ENCODE measurements at places on chromosomes 6 and 20.

GRCh38 chr20:59805786-59806577 is 127.5 kb downstream of the SYCP2 start:
- no peak for DNase-seq

DNA sequence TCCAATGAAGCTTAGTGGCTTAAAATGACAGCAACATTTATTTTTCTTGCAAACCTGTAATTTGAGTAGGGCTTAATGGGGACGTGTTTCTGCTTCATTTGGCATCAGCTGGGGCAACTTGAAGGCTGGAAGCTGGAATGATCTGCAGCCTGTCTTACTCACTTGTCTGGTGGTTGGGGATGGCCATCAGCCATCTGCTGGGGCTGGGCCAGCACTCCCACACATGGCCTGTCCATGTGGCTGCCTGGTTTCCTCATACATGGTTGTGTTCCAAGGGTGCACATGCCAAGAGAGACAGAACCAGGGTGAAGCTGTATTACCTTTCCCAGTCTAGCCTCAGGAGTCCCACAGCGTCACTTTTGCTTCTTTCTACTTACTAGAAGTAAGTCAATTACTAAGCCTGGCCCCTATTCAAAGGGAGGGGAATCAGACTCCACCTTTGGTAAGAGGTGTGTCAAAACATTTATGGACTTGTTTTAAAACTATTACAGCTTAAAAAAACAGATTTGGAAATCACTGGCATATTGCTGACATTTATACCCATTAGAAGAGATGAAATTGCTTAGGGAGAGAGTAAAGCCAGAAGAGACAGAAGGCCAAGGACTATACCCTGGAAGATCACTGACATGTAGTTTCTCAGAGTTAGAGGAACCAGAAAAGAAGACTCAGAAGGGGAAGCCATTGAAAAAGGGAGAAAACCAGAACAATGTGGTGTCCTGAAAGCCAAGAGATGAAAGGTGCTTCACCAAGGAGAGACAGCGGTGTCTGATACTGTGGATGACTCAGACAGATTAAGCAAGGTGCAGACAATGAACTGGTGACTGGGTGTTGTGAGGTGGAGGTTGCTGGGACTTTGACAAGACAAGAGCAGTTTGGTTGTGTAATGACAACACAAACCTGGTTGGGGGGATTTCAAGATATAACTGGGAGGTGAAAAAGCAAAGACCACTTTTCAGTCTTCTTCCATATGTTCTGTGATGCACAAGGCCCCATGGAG is 345.2 kb downstream of the GJA1 start:
- DNase-seq = peak; percentile 12

DNA sequence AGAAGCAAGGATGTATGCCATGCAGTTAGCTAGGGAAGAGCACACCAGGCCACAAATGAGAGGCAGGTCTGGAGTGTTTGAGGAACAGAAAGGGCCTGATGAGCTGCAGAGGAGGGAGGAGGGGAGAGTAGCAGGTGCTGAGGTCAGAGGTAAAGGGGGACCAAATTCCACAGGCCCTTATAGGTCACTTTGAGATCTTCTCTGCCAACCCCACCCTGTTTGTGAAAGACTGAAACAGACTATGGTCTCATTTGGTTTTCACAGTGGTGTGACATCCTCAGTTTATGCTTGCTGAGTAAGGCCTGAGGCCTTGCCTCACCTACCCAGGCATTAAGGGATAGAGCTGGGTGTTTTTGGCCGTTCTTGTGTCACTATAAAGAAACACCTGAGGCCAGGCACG is 187.7 kb upstream of the MYLIP start:
- DNase-seq = no peak

GRCh38 chr20:62030834-62031434 is 34.7 kb downstream of the TAF4 start:
- DNase-seq = no peak

DNA sequence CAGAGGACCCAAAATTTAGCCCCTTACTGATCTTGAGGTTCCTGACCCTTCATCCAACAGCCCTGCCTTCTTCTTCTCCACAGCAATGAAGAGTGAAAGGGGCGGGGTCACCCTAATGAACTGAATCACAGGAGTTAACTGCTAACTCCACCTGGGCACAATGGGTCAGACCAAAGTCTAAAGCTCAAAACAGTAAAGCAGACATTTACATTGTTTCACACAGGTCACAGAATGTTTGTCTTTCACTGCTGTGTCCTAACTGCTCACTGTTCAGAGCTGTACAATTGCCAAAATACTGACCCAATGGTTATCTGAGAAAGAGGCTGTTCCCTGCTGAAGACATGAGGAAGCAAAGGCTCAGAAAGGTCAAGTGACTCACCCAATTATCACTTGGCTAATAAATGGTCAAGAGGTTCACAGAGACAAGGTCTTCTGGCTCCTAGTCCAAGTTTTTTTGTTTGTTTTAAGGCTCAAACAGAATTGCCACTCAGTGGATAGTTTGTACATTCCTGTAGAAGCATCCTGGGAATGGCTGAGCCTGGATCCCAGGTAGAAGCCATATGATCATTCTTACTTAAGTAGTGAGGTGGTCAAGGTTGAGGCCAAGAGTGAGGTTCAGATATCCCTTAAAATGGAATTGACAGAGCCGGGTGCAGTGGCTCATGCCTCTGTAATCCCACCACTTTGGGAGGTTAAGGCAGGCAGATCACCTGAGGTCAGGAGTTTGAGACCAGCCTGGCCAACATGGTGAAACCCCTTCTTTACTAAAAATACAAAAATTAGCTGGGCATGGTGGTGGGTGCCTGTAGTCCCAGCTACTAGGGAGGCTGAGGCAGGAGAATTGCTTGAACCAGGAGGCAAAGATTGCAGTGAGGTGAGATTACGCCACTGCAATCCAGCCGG is 35.1 kb upstream of the FAM83C start:
- no peak for DNase-seq

- DNase-seq = no peak
Observed at GRCh38 chr6:113634352-113635163, 222.6 kb upstream of the MARCKS start.

GRCh38 chr20:32612351-32613191 is 27.4 kb upstream of the NOL4L start:
- no peak for DNase-seq

DNA sequence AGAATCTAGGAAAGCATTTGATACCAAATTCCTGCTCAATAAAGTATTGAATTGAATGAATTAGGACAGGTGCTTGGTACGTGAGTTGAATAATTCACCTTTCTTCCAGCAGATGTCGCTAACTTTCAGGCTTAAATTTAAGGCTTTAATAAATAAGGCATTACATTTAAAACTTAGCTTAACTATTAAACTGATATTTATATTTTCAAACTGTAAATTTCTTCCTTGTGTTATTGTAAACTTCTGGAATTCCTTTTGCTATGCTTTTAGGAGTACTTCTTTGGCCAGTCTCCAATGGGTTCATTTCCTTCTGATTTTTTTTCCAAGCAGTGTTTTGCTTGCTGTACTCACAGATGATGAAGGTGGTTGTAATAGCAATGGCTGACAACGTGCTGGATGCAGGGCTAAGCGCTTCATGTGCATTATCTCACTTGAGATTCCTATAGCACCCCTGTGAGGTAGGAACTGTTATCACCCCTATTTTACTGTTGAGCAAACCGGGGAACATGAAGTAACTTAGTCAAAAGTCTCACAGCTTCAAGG is 71.3 kb upstream of the SLC2A12 start:
- DNase-seq = no peak

GRCh38 chr20:49447946-49448809 is 34.3 kb downstream of the KCNB1 start:
- no peak for DNase-seq

- DNase-seq = no peak
Observed at GRCh38 chr20:38066969-38067716, 33.6 kb downstream of the RPRD1B start.

DNA sequence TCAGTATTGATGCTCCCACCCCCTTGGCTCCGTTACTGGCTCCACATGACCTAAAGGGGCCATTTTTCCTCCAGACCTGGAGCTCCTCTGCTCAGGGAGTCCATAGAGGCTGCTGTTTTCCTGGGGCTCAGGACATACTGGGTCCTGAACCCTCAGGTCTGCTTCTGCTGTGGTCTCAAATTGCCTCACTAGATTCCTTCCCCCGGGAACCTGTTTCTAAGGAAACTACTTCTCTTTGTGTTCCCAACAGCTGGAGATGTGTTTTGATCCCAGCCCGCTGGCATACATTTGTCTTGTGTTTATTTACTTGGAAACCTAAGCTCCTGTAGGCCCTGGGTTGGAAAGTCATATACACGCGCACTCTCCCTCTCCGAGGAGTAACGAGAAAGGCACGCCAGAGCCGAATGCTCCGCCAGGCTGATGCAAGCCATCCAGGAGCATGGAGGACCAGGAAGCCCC is 222.8 kb downstream of the UST start:
- peak; percentile 87 for DNase-seq

DNA sequence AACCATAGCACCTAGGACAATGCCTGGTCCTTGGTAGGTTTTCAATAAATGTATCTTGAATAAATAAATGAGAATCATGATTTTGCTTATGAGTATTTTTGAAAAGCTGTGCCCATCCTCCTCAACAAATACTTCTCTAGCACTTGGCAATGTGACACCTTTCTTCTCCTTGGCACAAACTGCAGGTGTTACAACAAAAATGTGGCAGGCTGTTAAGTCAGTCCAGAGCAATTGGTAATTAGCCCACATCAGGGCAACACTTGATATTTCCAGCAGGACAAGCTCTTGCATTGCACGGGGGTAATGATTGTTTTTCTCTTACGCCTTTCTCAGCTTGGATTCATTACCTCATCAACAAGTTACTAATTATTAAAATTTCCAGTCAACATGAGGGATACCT is 31.6 kb upstream of the SNX9 start:
- peak; percentile 69 for DNase-seq

DNA sequence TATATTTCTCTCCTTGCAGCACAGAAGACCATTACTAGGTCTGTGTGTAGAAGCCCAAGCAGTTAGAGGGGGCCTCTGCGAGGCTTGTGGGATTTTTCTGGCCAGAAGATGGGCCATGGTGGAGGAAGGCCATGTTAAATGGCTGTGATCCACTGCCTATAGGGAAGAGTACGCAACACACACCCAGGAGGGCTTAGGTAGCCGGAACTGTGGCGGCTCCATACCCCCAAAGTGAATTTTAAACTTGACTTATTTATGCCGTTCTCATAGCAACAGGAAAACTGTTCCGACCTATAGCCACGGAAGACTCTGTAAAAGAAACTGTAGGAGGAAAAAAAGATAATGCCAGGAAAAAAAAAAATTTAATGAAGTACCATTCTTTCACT is 69.5 kb downstream of the SLX4IP start:
- no peak for DNase-seq

GRCh38 chr6:46172176-46172575 is 1.4 kb upstream of the ENPP5 start:
- DNase-seq = no peak

Data from COR-L47 (cell line).